Activated B cell treated with CpG ODN at 0.5 μM for 24 hours (primary cell): ENCODE measurements at places on chromosomes 2 and 18. TPM values are rescaled to one million over a fixed set of nuclear protein-coding genes. Genes with fewer than 3 reads are reported as not detected.

The NT5C1B gene
- not detected in 2 replicates for total RNA-seq

The STEAP3 gene
- 1.1 and 1.2 TPM in 2 replicates for total RNA-seq

The CTAGE1 gene
- total RNA-seq = not detected in 2 replicates

The MYO1B gene
- 2.5 and 2.7 TPM in 2 replicates for total RNA-seq

DNA sequence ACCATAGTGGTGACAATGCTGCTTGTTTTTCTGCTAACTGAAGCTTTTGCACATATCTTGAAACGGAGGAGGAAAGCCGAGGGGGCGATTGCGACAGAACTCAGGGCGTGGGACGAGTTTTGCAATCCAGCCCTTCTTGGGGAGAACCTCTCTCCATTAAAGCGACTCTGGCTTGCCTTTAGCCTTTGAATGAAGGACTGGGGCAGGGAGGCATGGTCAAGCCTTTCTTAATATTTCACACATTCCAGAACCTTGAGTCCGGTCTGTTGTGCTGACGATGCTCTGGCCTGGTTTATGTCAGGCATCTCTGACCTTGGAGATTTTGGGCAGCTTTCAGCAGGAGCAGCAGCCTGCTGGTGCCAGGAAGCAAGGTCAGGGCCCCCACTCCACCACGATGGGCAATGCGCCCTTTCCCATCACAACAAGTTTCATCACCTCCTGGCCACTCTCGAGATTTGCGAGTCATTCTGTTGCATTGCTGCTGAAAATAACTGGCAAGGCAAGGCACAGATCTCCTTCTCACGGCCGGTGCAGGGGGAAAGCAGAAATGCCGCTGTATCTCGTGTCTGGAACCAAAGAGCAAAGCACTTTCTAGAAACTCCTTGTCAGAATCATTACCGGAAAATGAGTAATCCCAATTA, 10.8 kb downstream of the EMILIN2 start:
- no peak overlapping the region for H3K4me3 ChIP-seq
- H3K36me3 ChIP-seq = peaks cover 46% of the 10 kb centered on the region
- no peak overlapping the region for H3K27ac ChIP-seq
- peaks cover 2% of the 10 kb centered on the region for H3K27me3 ChIP-seq
- no peak for DNase-seq
- no peaks in the 10 kb centered on the region for H3K4me1 ChIP-seq

GRCh38 chr2:218334531-218334930, 22.1 kb upstream of the CATIP start:
- H3K27me3 ChIP-seq = no peaks in the 10 kb centered on the region
- no peak overlapping the region for H3K27ac ChIP-seq
- H3K4me1 ChIP-seq = peaks cover 45% of the 10 kb centered on the region
- no peak for DNase-seq
- no peaks in the 10 kb centered on the region for H3K36me3 ChIP-seq

DNA sequence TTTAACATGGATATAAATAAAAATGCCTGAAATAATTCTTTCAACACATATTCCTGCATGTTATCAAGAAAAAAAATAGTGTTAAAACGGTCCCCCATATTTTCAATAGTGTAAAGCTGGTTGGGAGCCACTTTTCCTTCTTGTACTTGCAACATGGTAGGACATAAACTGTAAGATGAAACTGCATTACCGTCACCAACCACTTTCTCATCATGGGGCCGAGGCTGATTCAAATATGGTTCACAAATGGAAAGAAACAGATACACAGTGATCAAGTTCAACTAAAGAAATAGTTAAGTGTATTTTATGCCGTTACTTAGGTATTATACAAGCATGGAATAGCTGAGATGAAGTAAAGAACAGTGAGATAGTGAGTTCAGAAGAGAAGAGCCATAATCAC, 360.7 kb downstream of the ZEB2 start:
- H3K4me1 ChIP-seq = peaks cover 7% of the 10 kb centered on the region
- no peak overlapping the region for H3K27ac ChIP-seq
- H3K27me3 ChIP-seq = no peaks in the 10 kb centered on the region
- DNase-seq = no peak

- no peaks in the 10 kb centered on the region for H3K4me1 ChIP-seq
- no peaks in the 10 kb centered on the region for H3K36me3 ChIP-seq
- no peak overlapping the region for H3K4me3 ChIP-seq
- no peak overlapping the region for H3K27ac ChIP-seq
- DNase-seq = no peak
Observed at GRCh38 chr2:202023904-202024266, 9.8 kb upstream of the FZD7 start.

DNA sequence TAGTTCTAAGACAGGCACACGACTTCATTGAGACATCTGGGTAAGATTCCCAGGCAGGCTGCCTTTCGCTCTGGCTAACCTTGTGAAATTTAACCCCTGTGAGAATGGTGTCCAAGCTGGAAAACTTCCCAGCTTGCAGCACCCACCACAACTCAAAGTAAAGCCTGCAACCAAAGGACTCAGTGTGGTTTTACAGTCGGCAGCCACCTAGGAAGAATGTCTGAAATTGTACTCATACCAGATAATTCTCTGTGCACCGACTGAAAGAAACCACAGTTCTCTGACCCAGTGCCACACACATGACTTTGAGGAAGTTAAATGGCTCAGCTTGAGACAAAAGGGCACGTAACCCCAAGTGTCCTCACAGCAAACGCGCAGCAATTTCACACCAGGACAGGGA, 125.7 kb downstream of the RBMS1 start:
- peak overlapping the region; percentile 6 for H3K4me3 ChIP-seq
- H3K4me1 ChIP-seq = peaks cover 40% of the 10 kb centered on the region
- no peak overlapping the region for H3K27ac ChIP-seq
- no peaks in the 10 kb centered on the region for H3K27me3 ChIP-seq

- H3K4me3 ChIP-seq = no peak overlapping the region
- DNase-seq = no peak
- no peak overlapping the region for H3K27ac ChIP-seq
- H3K27me3 ChIP-seq = no peaks in the 10 kb centered on the region
- no peaks in the 10 kb centered on the region for H3K4me1 ChIP-seq
Observed at GRCh38 chr2:157787364-157787938, 88.7 kb downstream of the ACVR1 start.

GRCh38 chr2:196957881-196958525, 31.5 kb upstream of the PGAP1 start:
- no peaks in the 10 kb centered on the region for H3K4me1 ChIP-seq
- H3K4me3 ChIP-seq = no peak overlapping the region
- H3K27ac ChIP-seq = no peak overlapping the region
- H3K27me3 ChIP-seq = peaks cover 3% of the 10 kb centered on the region
- H3K36me3 ChIP-seq = no peaks in the 10 kb centered on the region
- no peak for DNase-seq

- H3K36me3 ChIP-seq = peaks cover 30% of the 10 kb centered on the region
- H3K27me3 ChIP-seq = no peaks in the 10 kb centered on the region
- peak overlapping the region; percentile 8 for H3K27ac ChIP-seq
- no peak overlapping the region for H3K4me3 ChIP-seq
Observed at GRCh38 chr2:65275141-65275915, 47.7 kb downstream of the ACTR2 start.

DNA sequence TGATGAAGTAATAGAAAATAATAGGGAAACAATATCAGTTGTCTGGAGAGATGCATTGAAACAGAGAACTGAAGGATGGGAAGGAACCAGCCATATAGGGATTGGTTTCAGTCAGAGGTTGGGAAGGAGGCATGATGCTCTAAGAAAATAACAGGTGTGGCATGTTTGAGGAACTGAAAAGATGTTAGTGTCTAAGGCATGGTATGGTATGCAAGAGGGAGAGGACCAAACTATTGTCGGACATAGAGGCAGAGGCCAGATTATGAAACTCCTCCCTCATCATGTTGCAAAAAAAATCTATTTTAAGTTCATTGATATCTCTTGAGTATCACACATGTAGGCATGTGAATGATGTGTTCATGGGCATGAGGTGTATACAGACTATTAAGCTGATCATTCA, 48.9 kb upstream of the EMILIN2 start:
- H3K4me3 ChIP-seq = no peak overlapping the region
- peaks cover 70% of the 10 kb centered on the region for H3K36me3 ChIP-seq
- H3K27ac ChIP-seq = peak overlapping the region; percentile 50
- no peak for DNase-seq

GRCh38 chr2:24616616-24617015, 125.6 kb downstream of the NCOA1 start:
- no peaks in the 10 kb centered on the region for H3K27me3 ChIP-seq
- peaks cover 4% of the 10 kb centered on the region for H3K36me3 ChIP-seq
- H3K4me1 ChIP-seq = peaks cover 16% of the 10 kb centered on the region
- no peak for DNase-seq
- H3K27ac ChIP-seq = no peak overlapping the region
- H3K4me3 ChIP-seq = no peak overlapping the region

- no peak for DNase-seq
- no peaks in the 10 kb centered on the region for H3K4me1 ChIP-seq
- peaks cover 6% of the 10 kb centered on the region for H3K27me3 ChIP-seq
- no peak overlapping the region for H3K27ac ChIP-seq
- H3K4me3 ChIP-seq = no peak overlapping the region
Observed at GRCh38 chr2:175854129-175854528, 147.9 kb downstream of the LNPK start.

DNA sequence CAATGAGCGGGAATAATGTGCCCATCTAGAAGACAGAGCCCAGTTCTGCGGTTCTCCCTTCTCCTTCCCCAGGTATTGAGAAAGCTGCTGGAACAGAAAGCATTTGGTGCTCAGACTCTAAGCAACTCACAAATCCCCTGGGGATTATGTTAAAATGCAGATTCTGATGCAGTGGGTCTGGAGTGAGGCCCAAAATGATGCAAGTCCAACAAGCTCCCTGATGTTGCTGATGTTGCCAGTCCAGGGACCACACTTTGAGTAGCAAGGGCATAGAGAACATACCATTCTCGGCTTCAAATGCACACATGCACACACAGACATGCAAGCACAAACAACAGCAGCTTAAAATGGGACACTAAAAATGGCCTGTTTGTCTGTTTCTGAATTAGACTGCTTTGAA, 274.8 kb upstream of the NCKAP5 start:
- H3K27ac ChIP-seq = no peak overlapping the region
- no peaks in the 10 kb centered on the region for H3K36me3 ChIP-seq
- no peak for DNase-seq
- no peak overlapping the region for H3K4me3 ChIP-seq
- H3K4me1 ChIP-seq = no peaks in the 10 kb centered on the region
- peaks cover 7% of the 10 kb centered on the region for H3K27me3 ChIP-seq

DNA sequence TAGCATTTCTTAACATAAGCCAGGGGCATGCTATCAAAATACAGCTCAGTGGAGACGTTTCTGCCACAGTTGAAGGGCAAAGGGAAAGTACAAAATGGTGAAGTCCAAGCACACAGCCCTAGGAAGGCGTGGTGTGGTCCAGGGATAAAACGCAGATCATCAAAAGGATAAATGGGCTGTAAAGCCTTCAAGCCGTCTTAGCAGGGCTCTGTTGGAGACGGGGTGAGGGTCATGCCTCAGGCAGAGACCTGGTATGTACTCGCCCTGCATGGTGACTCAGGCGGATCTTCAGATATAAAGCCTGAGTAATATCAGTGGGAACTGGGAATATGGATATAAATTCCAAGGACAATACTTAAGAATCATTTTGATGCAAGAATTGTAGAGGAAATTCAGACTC, 61.2 kb downstream of the NGEF start:
- no peak overlapping the region for H3K27ac ChIP-seq
- DNase-seq = no peak
- H3K36me3 ChIP-seq = no peaks in the 10 kb centered on the region
- H3K27me3 ChIP-seq = no peaks in the 10 kb centered on the region

DNA sequence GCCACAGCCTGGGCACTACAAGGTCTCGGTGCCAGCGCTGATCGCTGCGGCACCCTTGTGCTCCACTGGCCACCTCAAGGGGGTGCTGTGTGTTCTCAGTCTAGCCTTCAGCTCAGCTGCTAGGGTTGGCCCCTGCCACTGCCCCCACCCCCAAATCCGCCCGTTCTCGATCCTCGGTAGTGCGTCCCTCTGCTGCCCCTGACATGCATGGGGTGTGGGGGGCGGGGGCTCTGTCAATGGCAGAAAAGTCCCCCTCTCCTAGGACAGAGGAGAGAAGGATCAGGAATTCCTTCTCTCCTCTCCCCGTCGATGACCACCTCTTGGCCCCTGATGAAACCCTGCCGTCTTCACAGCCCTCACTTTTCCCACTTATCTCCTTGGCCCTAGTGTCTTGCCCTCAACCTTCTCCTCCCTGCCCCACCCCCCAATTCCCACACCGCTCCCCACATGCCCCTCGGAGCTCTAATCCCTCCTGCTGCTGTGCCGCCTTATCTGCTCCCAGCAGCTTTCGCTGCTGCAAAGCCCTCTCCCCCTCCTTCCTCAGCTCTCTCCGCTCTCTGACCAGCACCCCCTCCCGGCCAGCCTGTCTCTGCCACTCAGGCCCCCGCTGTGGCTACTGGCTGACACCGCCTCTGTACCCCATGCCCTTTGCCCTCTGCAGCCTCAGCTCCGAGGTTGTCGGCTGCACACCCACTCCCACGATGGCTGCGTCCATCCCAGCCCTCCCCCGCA, 4.3 kb upstream of the ASIC4 start:
- peaks cover 20% of the 10 kb centered on the region for H3K36me3 ChIP-seq
- H3K27ac ChIP-seq = no peak overlapping the region
- H3K4me3 ChIP-seq = peak overlapping the region; percentile 38
- H3K4me1 ChIP-seq = peaks cover 22% of the 10 kb centered on the region

- H3K36me3 ChIP-seq = no peaks in the 10 kb centered on the region
- H3K4me1 ChIP-seq = peaks cover 17% of the 10 kb centered on the region
- H3K27ac ChIP-seq = peak overlapping the region; percentile 30
- peak overlapping the region; percentile 41 for H3K4me3 ChIP-seq
Observed at GRCh38 chr18:12750076-12750714, 47.4 kb downstream of the PSMG2 start.

DNA sequence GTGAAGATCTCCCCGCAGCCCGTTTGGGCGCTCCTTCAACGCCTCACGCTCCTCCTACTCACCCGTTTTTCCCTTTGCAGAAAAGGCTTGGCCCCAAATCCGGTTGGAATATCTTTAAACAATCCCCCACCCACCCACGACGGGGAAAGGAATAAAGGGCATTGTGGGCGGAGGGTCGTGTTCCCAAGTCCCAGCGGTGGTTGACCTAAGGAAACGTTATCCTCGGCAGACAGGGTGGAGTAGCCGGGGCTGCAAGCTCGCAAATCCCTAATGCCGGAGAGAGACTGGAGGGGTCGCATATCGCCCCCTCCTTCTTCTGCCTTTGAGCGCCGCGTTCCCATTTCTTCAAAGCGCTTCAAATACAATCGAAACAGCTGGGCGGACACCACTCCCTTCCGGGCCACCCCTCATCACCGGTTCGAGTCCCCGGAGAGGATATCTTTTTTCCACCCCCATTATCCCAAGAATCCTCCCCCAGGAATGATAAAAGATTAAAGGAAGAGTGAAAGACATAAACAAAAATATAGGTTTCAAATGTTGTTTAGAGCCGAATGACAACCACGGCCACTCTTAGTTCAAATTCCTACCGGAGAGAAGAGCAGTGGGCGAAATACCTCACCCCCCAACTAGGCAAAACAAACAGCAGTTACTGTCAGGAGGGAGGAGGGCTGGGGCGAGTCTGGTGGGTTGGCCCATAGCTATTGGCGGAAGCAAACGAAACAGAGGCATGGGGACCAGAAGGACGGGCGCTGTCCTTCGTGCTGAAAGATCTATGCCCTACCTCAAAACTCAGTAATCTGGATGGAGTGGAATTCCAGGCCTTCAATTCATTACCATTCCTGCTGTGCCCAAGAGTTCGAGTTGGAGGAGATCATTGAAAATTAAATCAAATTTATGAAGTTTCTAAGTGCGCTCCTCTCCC, 2.8 kb upstream of the GAD1 start:
- no peak overlapping the region for H3K27ac ChIP-seq
- no peak overlapping the region for H3K4me3 ChIP-seq
- DNase-seq = no peak
- no peaks in the 10 kb centered on the region for H3K36me3 ChIP-seq
- peaks cover 38% of the 10 kb centered on the region for H3K4me1 ChIP-seq
- peaks cover 62% of the 10 kb centered on the region for H3K27me3 ChIP-seq
